ENCODE measurements at places on chromosomes 4 and X.

- DNase-seq, result no peak
Observed at GRCh38 chr4:41693629-41694028, 54.9 kb downstream of the PHOX2B start.

GRCh38 chr4:114384629-114385028, 214.0 kb upstream of the UGT8 start:
- DNase-seq, result no peak

GRCh38 chr4:16926214-16926613, 27.8 kb upstream of the LDB2 start:
- DNase-seq, result no peak

DNA sequence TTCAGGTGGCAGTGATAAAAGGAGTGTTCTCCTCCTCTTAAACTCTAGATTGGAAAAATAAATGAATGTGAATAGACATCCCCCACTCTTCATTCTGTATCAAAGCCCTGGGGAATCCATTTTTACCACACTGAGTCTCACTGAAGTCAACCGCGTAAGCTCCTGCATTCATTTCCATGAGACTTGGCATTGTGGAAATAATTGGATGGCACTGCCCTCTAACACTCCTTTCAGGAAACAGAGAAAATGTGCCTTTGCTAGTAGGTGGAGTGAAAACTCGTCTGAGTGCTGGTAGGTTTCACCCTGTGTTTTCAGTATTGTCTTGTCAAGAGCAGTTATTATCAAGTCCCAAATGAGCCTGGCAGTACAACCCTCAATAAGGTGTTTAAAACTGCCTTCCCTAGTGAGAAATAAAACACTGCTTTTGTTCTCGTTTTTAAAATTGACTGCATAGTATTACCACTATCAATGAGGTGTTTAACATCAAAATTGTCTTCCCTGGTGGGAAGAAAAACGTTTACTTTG, 9.7 kb upstream of the CDKN2AIP start:
- DNase-seq, result no peak

- no peak for DNase-seq
Observed at GRCh38 chr4:110501826-110502225, 25.9 kb downstream of the ENPEP start.

GRCh38 chr4:168623484-168623883, 126.6 kb downstream of the PALLD start:
- no peak for DNase-seq

DNA sequence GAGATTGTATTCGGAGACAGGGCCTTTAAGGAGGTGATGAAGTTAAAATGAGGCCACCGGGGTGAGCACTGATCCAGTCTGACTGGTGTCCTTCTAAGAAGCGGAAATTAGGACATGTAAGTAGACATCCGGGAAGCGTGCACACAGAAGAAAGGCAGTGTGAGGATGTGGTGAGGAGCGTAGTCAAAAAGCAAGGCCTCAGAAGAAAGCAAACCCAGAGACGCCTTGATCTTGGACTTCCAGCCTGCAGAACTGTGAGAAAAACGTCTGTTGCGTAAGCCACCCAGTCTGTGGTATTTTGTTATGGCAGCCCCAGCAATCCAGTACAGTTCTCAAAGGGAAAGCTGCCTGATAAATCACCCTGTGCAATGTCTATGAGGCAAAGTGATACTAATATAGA, 153.5 kb downstream of the KCNIP4 start:
- DNase-seq, result no peak

DNA sequence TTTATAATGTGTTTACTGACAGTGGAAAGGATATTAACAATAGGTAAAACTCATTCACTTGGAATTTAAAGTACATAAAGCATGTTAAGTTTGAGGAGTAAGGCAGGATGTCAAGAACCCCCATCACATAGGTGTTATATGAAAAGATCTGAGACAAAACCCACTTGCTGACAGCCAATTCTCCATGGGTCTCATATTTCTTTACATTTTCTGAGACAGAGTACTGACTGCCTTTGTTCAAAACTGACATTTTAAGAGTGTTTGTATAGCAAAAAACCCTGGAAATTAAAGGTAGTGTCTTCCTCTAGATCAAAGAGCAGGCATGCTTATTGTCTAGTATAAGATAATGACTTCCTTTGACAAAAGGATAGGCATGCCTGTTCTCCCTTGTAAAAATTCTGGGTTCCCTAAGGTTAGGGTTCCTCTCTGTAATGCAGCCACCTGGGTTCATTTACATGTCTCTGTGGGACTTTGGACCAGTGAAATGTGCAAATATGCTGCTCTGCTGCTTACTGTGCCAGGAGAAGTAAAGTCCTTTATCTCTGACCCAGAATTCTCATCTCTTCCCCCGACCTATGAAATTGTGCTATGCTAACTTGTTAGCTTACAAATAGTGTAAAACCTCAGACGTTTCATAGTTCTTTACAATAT, 123.6 kb downstream of the PCDH18 start:
- no peak for DNase-seq

DNA sequence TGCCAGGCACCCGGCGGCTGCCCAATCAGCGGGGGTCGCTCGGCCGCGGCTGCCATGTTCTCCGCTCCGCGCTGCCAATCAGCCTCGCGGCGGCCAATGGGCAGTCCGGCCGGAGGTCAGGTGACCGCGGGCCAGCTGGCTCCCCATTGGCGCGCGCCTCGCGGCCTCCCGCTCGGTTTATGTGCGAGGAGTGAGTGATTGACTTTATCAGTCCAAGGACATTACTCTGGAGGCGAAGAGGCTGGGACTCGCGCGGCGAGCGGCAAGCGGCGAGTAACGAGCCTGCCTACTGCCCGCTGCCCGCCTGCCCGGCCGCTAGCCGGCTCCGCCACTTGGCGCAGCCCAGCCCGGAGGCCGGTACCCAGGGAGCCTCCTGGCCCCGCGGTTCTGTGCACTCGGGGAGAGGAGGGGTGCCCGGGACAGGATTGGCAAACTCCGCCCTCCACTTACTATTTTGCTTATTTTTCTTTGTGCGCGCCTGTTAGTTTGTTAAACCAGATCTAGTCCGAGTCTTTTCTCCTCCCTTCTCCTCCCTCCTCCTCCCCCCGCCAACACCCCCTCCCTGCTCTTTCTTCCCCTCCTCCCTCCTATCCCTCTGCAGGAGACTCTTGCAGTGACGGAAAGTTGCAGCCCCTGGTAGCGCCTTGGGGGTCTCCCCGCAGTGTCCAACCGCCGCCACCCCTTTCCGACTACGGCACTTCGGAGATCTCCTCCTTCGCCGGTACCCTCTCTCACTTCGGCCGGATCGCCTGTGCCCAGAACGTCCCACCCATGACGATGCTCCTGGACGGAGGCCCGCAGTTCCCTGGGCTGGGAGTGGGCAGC, at the start of gene ZIC3:
TSS of gene ZIC3 (plus strand) at position 207 of the 825 bp plus-strand sequence. CDS start at position 772, 565 bp downstream.
- no peak for DNase-seq

- no peak for DNase-seq
Observed at GRCh38 chr4:159434114-159434870, 331.4 kb downstream of the RAPGEF2 start.

DNA sequence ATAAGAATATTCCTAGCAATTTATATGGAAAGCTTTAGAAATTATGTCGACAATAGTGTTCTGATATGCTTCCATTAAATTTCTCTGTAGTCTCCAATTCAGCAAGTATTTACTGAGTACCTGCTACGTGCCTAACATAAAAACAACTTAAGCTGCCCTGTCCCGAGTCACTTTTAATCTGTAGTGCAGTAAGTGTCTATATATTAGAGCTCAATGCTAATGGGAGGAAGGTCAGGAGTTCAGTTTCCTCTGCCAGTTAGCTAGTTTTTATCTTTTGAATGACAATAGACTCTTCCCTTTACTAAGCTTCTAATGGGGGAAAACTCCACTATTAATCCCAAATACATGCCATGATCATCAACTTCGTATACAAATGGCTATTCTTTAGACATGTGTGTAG, 118.7 kb upstream of the NAP1L5 start:
- DNase-seq, result no peak

DNA sequence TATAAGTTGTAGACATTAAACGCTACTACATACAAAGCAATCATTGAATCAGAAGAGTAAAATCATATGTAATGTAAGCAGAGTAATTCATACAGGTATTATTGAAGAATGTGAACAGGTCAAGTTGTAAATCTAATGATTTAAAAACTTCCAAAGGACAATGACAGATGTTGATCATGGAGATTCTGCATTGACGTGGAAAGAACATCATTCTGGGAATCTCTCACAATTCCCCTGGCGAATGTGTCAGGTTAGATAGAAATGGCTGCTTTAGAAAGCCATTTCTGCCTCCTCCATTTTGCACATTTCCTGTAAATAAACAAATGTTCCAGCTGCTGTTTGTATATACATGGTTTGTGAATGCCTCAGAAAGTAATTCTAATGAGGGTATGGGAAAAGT, 719.4 kb downstream of the ADGRL3 start:
- DNase-seq, result no peak

DNA sequence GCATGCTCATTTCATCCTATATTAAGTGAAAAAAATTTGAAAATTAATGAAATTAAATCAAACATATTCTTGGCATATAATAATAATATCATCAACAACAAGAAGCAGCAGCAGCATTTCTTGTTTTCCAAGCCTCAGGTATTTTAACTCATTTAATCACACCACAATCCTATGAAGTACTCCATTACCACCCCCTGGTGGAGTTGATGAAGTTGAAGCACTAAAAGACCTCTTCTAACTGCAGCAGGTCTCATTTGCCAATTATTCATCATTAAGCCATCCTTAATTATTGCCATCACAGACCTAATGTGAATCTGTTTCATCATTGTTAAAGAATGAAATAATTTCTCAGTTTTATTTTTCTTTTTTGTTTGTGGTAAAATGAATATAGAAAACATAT, 801.4 kb upstream of the GRID2 start:
- DNase-seq, result no peak

GRCh38 chrX:41184312-41184711, 99.1 kb downstream of the USP9X start:
- no peak for DNase-seq

DNA sequence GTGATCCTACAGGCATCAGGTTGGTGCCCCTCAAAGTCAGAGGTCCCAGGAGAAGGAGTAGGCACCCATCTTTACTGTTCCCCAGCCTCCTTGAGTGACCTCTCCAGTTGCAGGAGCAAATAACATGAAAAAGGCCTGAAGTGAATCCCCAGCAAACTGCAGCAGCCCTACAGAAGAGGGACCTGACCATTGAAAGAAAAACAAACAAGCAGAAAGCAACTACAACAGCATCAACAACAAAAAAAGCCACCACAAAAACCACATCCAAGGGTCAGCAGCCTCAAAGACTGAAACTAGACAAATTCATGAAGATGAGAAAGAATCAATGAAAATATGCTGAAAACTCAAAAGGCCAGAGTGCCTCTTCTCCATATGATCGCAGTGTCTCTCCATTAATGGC, 128.7 kb downstream of the ANKRD50 start:
- no peak for DNase-seq

- no peak for DNase-seq
Observed at GRCh38 chrX:67726018-67726417, 182.2 kb downstream of the AR start.

DNA sequence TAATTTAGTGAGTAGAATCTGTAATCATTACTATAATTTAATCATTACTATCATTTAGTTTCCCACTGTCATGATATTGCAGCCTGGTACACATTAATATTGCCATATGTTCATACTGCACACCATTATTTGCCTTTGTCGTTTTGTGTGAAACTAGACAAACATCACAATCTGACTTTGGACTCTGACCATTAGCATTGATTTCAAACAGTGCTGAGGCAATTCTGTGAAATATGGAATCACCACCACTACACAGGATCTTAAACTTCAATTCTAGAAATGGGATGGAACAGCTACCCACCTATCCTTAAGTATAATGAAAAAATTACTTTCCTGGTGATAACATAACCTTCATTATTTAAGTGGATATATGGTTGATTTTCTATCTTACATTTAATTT, 98.3 kb downstream of the SORBS2 start:
- DNase-seq, result no peak

GRCh38 chr4:183099537-183100297, 660 bp downstream of the WWC2 start:
- DNase-seq, result no peak

DNA sequence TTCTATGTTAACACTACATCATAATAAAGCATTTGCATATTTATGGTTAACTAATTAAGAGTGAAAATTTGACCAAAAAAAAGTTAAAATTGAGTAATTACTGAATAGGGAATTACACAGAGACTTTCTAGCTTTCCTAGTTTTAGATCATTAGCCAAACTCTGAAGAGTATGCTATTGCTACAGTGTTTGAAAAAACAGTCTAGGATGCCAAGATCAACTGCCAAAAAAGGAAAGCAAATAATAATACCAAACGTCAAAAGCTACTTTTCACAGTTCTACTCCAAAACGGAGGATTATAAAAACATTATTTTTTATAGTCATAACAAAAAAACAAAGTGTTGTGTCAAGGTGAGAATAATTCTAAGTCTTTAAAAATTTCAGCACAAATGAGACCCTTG, 359.8 kb upstream of the CTSO start:
- no peak for DNase-seq

- DNase-seq, result no peak
Observed at GRCh38 chr4:120000591-120001296, 65.9 kb downstream of the MAD2L1 start.

GRCh38 chr4:158722291-158722916, 792 bp downstream of the PPID start:
- DNase-seq, result no peak

- no peak for DNase-seq
Observed at GRCh38 chrX:121307449-121307848, 260.0 kb downstream of the GLUD2 start.

DNA sequence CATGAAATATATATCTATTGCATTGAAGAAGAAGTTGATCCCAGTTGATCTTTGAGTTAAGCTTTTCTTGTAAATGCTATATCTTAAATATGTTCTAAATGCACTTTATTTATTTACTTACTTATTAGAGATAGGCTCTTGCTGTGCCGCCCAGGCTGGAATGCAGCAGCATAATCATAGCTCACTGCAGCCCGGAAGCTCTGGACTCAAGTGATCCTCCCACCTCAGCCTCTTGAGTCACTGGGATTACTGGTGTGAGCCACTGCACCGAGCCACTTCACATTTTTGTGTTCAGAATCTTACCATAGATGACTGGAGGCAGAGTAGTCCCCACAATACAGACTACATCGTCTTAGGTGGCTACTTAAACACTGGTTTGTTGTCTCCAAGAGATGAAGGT, 324.3 kb upstream of the SLIT2 start:
- no peak for DNase-seq

DNA sequence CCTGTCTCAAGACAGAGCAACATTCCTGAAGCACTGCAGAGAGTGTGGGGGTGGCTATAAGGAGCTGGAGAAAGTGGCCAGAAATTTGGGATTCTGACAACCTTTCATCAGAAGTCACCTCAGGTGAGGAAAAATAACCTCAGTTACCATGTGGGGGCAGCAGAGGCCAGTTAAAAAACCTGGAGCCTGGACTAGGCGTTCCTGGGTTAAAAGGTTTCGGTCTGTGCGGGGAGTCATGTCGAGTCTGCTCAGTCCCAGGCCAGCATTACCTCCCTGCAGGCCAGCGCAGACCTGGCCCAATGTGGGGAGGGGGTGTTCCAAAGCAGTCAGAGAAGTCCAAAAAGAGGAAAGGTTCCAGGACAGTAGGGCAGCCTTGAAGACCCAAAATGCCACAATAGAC, 10.9 kb upstream of the NALF2 start:
- no peak for DNase-seq

Data from stimulated activated CD4-positive, alpha-beta T cell treated with anti-CD3 and anti-CD28 coated beads, TNF-alpha, amount 100 ng/mL, for 1 hour (primary cell).